Urinary bladder (tissue), 4 donors: ENCODE measurements at places on chromosomes 7 and 10. TPM values are rescaled to one million over a fixed set of nuclear protein-coding genes. Genes with fewer than 3 reads are reported as not detected.

IFIT1 gene
- 14.1 TPM for polyA plus RNA-seq

CTTNBP2 gene
- 6.3 TPM for polyA plus RNA-seq

IMPDH1 gene
- polyA plus RNA-seq = 58.6 TPM

INA gene
- 2.4 TPM for polyA plus RNA-seq

CPSF4 gene
- polyA plus RNA-seq = 26.4 TPM
